Activated CD8-positive, alpha-beta memory T cell treated with anti-CD3 and anti-CD28 coated beads, Interleukin-2, amount 50 U/mL, for 4 hours (primary cell): ENCODE measurements at places on chromosomes 2 and 18.
A peak's percentile ranks its signal among the peaks of the same experiment; 100 is the strongest.

DNA sequence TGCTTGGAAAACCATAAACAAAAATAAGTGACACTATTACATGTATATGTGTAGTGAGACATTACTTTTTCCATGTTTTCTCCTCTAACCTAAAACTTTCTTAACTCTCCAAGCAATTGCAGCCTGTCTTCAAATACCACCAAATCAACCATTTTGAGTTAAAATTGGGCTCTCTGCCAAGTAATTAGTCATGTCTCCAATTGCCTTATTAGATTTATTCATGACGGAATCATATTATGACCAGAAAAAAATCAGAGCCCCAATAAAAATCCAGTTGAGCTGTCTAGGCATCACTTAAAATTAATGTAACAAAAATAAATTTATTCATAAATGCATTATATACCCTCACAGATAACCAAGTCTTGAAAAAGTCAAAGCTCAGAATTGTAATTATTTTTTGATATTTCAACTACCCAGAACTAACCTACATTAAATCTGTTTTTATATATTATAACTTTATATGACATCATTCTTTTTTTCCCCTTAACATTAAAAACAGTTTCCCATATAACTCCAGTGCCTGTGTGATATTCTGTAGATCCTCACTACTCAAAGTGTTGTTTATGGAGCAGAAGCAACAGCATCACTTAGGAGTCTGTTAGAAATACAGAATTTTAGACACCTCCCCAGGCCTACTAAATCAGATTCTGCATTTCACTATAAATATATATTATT lies 157.0 kb downstream of the ERBB4 start:
- DNase-seq, result no peak

- DNase-seq, result no peak
Observed at GRCh38 chr18:79600596-79600995, 79.0 kb upstream of the CTDP1 start.

DNA sequence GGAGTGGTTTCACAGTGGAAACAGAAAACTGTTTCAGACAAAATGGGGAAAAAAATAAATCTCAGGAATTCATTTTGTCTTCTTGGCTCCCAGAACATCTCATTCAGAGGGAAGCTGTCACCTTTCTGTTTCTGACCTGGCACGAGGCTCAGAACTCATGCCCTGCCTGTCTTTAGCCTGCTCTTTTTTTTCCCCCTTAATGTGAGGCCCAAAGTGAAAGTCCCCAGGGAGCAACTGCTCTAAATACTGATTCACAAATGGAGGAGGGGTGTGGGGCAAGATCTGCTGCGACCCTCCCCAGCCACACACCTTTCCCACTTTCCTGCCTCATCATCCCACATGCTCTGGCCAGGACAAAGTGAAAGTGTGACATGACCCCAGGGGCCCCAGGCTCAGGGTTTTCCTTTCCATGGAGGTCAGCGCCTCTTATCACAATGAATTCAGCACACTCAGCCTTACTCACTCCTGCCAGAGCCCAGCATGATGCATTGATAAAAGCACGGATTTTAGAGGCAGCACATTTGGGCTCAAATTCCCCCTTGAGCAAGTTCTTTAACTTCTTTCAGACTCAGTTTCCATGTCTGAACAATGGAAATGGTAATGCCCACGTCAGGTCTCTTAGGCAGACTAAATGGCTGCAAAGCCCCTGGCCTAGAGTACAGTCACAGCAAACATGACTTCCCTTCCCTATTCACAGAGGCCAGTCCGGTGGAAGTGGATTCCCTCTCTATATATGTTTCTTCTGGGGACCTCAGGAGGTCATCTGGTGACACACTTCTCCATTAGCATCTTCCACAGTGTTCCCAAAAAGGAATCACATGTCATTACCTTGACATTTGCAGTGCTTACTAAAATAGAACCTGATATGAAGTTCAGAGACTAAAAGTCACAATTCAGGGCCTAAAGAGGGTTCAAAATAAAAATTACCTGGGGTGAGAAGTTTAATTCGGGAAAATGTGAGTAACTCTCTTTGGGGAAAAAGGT lies 55.3 kb upstream of the TMEM163 start:
- DNase-seq, result no peak

GRCh38 chr2:43217228-43218154 lies 8.9 kb downstream of the ZFP36L2 start:
- no peak for DNase-seq

- DNase-seq, result no peak
Observed at GRCh38 chr18:55287935-55288868, 299.8 kb downstream of the TCF4 start.

GRCh38 chr2:20868377-20868776 lies 45.5 kb upstream of the LDAH start:
- peak; percentile 26 for DNase-seq

DNA sequence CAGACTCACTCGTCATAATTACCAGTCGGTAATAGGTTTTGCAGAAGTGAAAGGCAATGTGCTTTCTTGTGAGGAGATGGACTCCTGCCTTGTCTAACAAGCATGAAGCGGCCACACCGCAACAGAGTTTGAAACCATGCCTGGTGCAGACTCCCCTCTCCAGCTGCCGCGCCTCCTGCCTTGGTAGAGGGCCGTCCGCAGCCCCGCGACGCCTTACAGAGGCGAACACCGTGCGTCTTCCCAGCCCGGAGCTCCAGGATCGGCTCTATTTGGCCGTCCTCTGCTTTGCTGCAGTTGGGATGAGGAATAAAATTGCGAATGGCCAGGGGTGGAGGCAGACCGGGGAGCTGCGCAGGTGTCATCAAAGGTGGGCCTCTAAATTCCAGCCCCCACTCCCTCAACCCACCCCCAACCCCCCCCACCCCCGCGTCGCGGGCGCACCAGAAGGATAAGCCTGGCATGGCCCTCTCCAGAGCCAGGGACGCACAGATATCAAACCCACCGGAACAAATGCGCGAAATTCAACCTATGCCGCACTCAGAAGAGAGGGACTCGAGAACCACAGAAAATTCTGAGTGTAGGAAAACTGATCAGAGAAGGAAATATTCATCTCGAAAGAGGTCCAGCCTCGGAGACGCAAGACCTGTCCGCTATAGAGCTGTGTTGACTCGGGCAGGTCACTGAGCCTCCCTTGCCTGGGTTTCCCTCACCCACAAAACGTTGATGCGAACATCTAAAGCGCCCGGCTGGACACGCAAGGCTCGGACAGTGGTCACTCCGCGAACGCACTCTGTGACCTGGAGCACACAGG lies 1.1 kb downstream of the TRABD2A start:
- no peak for DNase-seq
